ENCODE measurements at places on chromosomes 12 and 14.

DNA sequence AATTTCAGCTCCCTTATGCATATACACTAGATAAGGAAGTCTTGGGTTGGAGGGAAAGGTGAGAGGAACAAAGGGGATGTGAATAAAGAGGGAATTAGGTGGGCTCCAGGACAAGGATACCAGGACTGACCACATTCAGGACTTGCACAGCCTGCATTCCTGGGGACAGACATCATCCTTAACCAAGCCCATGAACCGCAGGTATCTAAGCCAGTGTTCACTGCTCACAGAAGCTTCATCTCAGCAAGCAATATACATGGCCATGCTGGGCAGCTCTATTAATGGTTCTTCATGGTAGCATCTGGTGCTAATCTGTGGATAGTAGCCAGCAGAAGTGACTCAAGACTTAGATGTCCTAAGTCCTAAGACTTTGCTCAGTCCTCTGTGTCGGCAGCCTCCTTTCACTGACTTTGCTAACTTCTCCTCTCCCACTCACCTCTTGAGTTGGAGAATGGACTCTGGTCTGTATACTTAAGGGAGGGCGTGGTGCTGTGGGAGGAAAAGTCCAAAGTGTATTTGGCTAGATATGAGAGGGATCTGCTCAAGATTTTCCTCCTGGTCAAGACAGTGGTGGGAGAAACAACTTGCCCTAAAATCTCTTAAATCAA, 136.1 kb downstream of the ASCL1 start:
- no peak for DNase-seq

- peak; percentile 69 for DNase-seq
These were observed 30.7 kb downstream of the P2RX4 start for GRCh38 chr12:121240484-121241101.

GRCh38 chr12:76007640-76008039, 23.9 kb downstream of the PHLDA1 start:
- no peak for DNase-seq

GRCh38 chr12:32170437-32170998, 63.9 kb downstream of the BICD1 start:
- no peak for DNase-seq

DNA sequence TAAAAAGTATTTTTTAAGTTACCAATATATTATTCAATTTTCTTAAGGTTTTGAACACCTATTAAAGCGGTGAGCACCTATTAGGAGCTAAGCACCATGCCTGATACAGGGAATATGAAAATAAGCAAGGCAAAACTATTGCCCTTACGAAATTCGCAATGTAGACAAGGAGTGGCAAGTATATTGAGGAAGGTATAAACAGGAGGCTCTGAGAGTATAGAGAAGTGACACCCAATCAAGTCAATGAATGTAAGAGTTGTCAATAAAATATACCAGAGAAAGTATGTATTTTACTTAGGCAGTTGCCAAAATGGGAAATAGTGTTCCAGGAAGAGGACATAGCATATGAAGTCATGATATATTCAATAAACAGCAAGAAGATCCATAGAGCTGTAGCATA, 57.2 kb downstream of the LRP6 start:
- DNase-seq = no peak

GRCh38 chr14:79265366-79265946, 945.8 kb downstream of the DIO2 start:
- DNase-seq = no peak

- DNase-seq = no peak
These were observed 283 bp downstream of the VIPAS39 start for GRCh38 chr14:77457115-77457521.

- DNase-seq = no peak
These were observed 238.3 kb downstream of the GALC start for GRCh38 chr14:87754520-87755223.

- no peak for DNase-seq
These were observed 160.6 kb downstream of the ZFP36L1 start for GRCh38 chr14:68632054-68632895.

DNA sequence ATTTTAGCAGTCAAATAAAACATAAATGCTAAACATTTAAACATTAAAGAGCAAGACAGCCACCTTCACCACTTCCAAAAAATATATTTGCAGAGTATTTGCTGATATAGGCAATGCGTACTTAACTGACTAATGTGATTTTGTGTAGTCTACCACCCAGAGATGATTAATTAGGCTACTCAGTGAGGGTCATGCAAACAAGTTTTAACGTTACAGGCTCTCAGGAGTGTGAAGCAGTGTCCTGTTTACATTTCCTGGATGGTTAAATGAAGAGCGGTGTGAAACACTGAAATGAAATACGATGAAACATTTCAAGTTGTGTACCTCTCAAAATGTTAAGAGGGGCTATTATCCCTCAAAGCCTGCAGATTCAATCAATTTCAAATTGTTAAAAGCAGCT, 165.8 kb upstream of the LRIG3 start:
- DNase-seq = no peak

DNA sequence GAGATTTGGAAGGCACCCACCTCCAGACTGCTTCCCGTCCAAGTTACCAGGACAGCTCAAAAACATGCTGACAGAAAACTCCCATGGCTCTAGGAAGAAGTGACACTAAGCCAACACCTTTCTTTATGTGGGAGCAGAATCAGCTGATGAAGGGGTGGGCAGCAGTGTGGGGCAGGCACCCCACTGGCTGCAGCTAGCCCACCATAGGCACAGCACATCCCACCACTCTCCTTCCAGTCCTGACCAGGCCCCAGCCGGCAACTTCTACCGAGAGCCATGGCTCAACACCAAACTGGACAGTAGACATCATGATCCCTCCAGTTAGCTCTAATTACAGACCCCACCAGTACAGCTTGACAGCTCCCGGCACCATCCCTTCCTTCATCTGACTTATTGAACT, 45.0 kb downstream of the SH2B3 start:
- DNase-seq = no peak

GRCh38 chr12:132144810-132145168, 532 bp downstream of the NOC4L start:
- no peak for DNase-seq

DNA sequence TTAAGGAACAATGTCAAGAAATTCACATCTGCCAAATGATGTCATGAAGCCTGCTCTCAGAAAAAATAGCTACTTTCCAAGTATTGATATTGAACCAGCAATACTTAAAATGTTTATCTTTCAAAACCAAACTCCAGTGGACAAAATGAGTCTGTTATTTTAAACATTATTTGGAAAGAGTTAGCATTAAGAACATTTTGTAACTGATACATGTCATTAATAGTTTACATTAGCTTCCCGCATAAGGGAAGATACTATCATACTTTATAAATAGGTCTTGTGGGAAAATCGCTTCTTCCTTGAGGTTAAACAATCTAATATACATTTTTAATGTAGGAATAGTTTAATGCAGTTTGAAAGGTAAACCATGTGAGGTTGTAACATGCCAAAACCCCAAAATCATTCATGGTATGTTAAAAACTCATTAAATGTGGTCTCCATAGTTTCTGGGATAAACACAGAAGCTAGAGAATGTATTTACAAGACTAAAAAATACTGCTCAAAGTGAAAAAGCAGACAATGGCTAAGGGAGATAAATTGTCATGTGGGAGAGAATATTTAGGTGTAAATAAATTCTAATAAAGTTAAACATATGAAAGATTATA, 73.4 kb upstream of the ATP2B1 start:
- no peak for DNase-seq

GRCh38 chr14:77580477-77580876, 36.0 kb downstream of the SPTLC2 start:
- peak; percentile 7 for DNase-seq

DNA sequence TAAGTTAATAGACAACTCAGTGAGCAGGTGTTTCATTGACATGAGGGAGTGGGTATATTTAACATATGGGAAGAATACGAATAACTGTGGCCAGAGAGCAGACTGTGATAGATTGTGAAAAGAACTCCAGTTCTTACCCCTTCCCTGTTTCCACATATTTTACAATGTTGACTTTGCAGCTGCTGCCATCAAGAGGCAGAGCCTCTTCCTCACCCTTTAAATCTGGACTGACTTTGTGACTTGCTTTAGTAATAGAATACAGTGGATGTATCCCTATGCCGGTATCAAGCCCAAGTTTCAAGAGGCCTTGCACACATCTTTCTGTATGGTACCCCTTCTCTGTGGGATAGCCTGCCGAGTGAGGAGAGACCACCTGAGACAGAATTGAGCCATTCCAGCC, 356.7 kb downstream of the ETNK1 start:
- no peak for DNase-seq

DNA sequence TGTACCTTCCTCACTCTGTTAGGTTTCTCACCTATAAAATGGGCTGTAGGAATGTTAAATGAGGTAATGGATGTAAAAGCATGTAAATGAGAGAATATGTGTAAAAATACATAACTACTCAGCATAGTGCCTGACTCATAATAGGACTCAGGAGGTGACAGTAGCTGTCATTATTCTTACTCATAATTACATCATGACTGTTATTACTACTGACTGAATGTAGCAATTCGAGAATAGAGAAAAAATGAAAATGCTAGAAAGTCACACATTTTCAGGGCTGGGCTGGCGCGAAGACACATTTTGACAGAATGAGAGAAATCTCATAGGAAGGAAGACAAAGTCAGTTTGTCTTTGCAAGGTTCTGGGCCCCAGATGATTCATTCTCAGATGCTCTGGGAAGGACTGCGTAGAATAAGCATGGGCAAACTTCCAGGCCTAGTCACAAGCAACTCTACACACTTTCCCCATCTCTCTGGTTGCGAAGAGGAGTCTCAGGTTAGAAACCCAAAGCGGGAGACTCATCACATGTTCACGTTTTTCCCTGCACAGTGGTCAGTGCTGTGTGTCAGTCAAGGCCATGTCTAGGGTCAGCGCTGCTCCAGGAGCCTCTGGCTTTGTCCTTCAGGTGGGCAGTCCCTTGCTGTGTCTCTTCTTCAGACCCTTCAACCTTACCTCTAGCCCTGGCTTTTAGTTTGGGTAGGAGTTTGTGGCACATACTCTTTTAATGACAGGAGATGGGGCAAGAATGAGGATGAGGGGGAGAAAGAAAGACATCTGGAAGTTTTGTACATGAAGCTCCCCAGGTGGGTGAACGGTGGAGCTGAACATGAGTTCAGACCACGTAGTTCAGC, 8.4 kb downstream of the GPRC5A start:
- peak; percentile 92 for DNase-seq

- no peak for DNase-seq
These were observed 196.4 kb upstream of the G2E3 start for GRCh38 chr14:30362369-30363218.

DNA sequence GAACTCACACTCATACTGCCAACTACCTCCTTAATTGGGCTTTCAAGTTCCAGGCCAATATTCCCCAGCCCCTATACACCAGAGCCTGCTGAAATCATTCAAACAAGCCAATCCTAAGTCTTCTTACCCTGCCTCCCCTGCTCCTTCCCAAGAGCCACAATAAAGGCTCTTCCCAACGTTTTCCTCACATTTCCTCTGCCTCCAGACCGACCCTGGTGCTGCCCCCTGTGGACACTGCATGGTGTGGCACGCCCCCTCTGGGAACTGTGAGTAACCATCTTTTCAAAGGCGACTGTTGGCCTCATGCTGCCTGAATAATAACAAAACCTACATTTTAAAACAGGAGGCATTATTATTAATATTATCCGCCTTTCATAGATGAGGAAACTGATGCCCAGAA, 111.6 kb upstream of the NOS1 start:
- DNase-seq = no peak

- DNase-seq = no peak
These were observed 24.7 kb upstream of the PWP1 start for GRCh38 chr12:107660861-107661415.

GRCh38 chr12:21350975-21351374, 16.3 kb upstream of the SLCO1A2 start:
- DNase-seq = no peak

- DNase-seq = no peak
These were observed 45.4 kb downstream of the JAG2 start for GRCh38 chr14:105123064-105123665.

DNA sequence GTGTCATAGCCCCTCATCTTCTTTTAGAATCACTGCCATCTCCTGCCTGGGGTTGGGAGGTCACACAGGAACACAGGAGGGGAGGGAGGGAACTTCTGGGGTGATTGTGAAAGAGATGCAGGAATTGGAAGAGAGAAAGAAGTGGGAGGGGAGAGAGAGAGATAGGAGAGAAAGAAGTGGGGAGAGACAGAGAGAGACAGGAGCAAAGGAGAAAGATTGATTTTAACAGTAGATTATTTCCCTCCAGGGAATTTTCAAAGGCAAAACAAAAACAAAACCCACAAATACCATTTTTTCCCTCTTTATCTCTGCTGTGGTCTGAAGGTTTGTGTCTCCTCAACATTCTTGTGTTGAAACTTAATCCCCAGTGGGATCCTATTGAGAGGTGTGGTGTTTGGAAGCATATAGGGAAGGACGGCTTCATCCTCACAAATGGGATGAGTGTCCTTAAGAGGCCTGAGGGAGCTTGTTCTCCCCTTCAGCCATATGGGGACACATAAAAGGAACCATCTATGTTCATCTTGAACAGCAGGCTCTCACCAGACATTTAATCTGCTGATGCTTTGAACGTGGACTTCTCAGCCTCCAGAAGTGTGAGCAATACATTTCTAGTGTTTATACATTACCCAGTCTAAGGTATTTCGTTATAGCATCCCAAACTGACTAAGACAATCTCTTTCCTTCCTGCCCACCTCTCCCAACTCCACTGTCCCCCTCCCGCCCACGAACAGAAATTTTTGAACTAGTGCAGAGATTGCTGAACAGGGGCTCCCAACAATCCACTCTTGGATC, 134.9 kb upstream of the MAX start:
- DNase-seq = no peak

Measured in activated CD4-positive, alpha-beta T cell treated with anti-CD3 and anti-CD28 coated beads, Interleukin-2, Interleukin-6, amounts not matched to agents 100 ng/mL and 50 ng/mL, durations not matched to agents 16 hours and 8 hours (primary cell).